ENCODE measurements at places on chromosomes 12 and 14. TPM values are rescaled to one million over a fixed set of nuclear protein-coding genes. Genes with fewer than 3 reads are reported as not detected.

The OR6C76 gene
- not detected for total RNA-seq

The SLC39A5 gene
- not detected for total RNA-seq

The GPRC5A gene
- 17.9 TPM for total RNA-seq

The AMDHD1 gene
- total RNA-seq = 0.14 TPM

The GPR132 gene
- total RNA-seq = not detected

The GYS2 gene
- total RNA-seq = not detected

The RAD51AP1 gene
- 1.3 TPM for total RNA-seq

The ASIC1 gene
- 0.72 TPM for total RNA-seq

The A2M gene
- total RNA-seq = 10.2 TPM

The ZFHX2 gene
- 0.14 TPM for total RNA-seq

The BTBD6 gene
- 52.7 TPM for total RNA-seq

The IQSEC3 gene
- total RNA-seq = not detected

The GSC gene
- not detected for total RNA-seq

The SMCO2 gene
- total RNA-seq = 0.22 TPM

The RHOJ gene
- 1.5 TPM for total RNA-seq

The GON7 gene
- 8.8 TPM for total RNA-seq

The KRT73 gene
- total RNA-seq = not detected

The WNT1 gene
- not detected for total RNA-seq

The CD163L1 gene
- 2.4 TPM for total RNA-seq

The RNASE12 gene
- not detected for total RNA-seq

The REM2 gene
- total RNA-seq = not detected

The COX8C gene
- not detected for total RNA-seq

The GPR65 gene
- 0.14 TPM for total RNA-seq

The PZP gene
- not detected for total RNA-seq

The BEST3 gene
- 0.43 TPM for total RNA-seq

The BCL11B gene
- not detected for total RNA-seq

The AQP6 gene
- not detected for total RNA-seq

The RAP1B gene
- 192 TPM for total RNA-seq

The SFSWAP gene
- total RNA-seq = 26.5 TPM

The AMN gene
- not detected for total RNA-seq

The TRAFD1 gene
- 33.0 TPM for total RNA-seq

The NRXN3 gene
- 0.22 TPM for total RNA-seq

The PLCZ1 gene
- not detected for total RNA-seq

The BEGAIN gene
- 0.14 TPM for total RNA-seq

The CLEC1B gene
- total RNA-seq = not detected

The CCDC38 gene
- total RNA-seq = not detected

The PAWR gene
- 29.5 TPM for total RNA-seq

The PKP2 gene
- 3.7 TPM for total RNA-seq

The CLEC7A gene
- total RNA-seq = 0.14 TPM

The LRRC10 gene
- total RNA-seq = not detected

The KRT79 gene
- total RNA-seq = 0.72 TPM

The SLC17A8 gene
- not detected for total RNA-seq

All from placental pericyte (primary cell).